ENCODE measurements at places on chromosomes 16 and 17.

DNA sequence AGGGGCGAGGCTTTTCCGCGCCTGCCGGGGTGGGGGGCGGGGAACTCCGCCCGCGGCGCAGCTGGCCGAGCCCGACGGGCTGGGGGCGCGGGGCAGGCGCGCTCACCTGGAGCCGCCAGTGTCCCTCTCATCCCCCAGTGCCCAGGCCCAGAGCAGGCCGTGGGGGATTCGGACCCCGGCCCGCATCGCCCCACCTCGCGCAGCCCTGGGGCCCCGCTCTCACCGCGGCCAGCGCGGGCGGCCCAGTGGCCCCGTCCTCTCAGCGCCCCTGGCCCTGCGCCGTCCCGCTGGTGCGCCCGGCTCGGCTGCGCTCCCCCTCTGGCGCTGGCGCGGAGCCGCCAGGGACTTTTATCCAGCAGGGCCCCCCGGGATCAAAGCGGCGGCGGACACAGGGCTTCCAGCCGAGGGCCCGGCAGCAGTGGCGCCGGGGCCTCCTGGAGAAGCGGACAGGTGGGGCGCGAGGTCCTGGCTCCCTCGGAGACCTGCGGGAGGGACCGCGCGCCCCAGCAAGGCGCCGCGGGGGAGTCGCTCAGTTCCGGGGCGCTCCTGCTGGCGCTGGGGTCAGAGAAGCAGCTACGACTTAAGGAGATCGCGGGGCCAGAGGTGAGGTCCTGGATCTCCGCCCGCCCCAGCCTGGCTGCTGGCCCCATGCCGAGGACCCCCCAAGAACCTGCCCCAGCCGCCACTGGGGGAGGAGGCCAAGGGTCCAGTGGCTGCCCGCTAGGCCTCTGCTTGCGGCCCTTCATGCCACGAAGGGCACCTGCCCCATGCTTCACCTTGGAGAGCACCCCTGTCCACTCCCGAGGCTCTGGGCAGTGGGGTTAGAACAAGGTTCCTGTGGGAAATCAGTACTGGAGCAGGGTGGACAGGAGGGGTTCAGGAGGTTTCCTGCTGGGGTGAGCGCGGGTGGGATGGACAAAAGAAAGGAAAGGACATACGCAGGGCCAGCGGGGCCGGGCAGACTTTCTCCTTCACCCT lies 823 bp upstream of the NOTUM start:
- no peak for DNase-seq

DNA sequence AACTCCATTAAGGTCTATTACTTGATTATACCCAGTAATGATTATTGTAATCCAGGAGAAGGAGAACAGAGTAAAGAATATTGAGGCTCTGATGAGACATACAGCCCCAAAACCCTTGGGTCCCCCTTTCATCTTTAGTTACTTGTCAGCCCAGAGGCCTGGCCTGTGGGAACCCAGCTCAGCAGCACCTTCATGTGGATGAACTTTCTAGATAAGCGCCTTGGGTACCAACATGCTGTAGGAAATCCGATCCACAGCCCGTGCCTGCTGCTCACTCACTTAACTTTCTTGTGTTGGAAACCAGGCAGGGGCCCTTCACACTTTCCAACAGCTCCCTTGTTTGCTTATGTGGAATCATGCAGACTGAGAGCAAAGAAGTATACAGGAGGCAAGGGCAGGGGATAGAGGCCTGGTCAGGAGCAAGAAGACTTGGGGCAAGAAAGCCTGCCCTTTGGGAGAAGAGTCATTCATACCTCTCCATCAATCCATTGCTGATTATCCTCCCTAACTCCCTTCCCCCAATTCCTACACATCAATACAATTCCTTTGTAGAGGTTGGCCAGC lies 64.0 kb upstream of the SOX9 start:
- DNase-seq, result no peak

DNA sequence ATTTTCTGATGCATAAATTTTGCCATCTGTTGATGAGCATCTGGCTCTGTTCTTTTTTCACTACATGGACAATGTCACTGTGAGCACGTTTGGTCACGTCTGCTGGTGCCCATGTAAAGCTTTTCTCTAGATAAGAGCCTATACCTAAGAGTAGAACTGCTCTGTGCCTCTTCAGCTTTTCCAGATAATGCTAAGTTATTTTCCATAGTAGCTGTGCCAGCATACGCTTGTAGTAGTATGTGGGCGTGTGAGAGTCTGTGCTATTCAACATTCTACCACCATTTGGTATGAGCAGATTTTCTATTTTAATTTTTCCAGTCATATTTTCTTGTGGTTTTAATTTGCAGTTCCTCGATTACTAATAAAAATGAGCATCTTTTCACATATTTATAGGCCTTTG lies 33.2 kb downstream of the VPS35L start:
- peak; percentile 21 for DNase-seq

- no peak for DNase-seq
Observed at GRCh38 chr16:11565665-11566064, 21.1 kb downstream of the LITAF start.

- no peak for DNase-seq
Observed at GRCh38 chr16:57838161-57838560, 35.9 kb upstream of the KIFC3 start.

DNA sequence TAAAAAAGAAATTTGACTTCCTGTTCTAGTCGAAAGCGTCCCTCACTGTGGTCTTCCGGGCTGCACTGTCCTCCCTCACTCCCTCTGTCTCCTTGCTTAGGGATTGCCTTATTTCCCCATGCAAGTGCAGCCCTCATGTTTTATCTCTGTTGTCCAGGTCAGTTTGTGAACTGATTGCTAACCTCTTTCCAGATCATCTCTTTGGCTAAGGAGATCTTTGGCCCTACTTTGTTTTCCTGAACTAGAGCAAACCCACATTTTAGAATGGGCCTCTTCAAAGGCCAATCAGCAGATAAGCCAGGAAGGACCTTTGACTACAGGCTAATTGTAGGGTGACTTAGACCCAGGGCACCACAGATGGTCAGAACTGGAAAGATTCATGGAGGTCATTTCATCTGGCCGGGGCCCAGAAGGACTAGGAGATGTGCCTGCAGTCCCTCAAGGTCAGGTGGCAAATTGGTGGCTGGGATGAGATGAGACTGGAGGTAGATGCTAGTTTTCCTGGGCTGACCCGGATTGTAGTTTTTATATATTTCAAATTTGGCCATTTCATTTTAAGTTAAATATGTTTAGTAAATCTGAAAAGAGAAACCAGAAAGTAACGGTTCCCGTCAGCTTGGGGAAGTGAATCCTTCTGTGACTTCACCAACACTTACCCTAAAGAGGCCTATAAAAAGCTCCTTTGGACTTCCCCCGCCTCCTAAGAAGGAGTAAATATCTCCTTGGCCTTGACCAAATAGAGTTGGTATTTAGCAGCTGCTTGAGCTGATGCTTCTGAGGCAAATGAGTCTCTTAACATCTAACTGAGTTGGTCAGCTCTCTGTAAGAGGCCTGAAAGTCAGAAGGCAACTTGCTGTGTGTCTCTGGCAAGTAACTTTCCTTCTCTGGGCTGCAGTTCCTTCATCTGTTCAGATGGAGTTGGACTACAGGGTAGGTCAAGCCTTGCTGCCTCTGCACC lies 6.2 kb upstream of the SLC25A19 start:
- no peak for DNase-seq

- DNase-seq, result no peak
Observed at GRCh38 chr17:44362949-44363612, 572 bp downstream of the FAM171A2 start.

DNA sequence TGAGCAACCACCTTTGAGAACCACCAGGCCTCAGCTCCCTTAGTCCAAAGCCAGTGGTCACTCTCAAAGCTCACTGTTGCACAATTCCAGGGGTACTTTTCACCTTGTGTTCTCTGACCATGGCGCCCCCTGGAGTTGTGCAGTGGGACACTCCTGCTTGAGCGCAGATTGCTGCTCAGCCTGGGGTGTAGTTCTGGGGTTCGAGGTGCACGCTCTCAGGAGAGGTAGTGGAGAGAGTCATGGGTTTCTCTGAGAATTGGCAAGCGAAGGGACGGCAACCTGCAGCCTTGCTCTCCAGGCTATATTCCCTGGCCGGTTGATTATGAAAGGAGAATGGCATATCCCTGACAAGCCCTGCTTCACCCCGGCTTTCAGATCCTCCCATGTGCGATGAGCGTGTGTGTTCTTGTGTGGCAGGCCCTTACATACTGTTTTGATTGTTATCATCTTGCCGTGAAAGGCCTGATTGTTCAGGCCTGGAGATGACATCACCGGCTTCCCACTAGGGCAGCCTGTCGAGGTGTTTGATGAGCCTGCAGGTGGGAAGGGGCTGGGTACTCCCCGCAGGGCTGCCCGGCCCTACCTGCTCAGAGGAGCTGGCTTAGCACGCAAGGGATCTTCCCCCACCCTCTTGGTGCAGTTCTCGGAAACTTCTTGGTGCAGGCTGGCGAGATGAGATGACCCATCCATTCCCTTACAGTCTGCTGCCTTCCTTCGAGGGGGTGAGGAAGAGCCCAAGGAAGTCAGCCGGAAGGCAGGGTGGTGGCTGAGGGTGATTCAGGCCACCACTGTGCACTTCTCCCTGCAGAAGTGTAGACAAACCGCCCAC lies 431.2 kb downstream of the SLC39A11 start:
- DNase-seq, result peak; percentile 14

GRCh38 chr17:1110862-1111598 lies 68.8 kb downstream of the ABR start:
- DNase-seq, result peak; percentile 71

DNA sequence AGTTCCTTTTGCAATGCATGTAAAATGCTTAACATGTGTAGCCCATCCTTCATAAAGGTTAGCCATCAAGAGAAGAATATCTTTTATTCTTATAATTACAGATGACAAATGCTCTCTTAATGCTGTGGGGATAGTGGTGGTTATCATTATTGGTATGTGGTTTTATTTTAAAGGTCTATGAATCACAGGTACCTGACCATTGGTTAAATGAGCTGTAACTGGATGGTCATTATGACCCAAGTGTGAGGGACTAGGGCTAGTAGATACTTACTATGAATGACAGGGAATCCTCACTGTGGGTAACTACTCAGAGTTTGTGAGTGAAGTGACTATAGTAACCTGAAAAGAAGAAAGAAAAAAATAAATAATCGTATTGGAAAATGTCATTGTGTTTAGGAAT lies 78.8 kb downstream of the CDRT15 start:
- no peak for DNase-seq

- DNase-seq, result no peak
Observed at GRCh38 chr17:8153031-8153451, 837 bp upstream of the PER1 start.

DNA sequence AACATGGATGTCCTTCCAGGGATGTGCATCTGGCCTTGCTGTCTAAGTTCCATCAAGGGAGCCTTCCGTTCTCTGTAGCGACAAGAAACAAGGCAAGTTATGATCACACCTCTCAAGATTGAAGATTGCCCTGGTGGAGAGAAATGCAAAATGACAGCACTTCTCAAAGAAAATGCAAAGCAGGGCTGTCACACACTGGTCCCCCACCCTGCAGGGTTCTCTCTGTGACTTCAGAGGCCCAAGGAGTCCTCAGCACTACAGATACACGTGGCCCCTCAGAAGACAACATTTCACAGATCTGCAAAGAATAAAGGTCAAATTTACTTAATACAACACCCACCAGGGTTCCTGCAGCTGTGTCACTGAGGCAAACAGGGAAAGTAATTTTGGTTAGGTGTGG lies 60.7 kb upstream of the TEX2 start:
- no peak for DNase-seq

DNA sequence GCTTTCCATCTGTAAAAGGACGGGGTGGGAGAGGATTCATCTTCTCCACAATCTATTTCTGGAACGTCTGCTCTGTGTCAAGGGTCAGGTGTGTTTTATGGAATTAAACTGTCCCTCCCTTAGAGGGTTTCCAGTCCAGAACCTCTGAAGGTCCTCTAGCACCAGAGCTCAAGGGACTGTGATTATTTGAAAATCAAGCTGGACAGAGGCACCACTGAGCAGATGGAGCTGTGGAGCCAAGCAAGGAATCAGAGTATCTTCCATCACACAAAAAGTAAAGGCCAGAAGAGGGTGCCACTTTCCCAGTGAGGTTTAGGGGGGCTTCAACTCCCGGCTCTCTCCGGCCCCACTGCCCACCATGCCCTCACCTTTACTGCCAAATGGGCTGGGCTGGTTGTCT lies 6.8 kb downstream of the CACNG5 start:
- no peak for DNase-seq

GRCh38 chr17:14818469-14818868 lies 446.7 kb downstream of the PMP22 start:
- DNase-seq, result no peak

DNA sequence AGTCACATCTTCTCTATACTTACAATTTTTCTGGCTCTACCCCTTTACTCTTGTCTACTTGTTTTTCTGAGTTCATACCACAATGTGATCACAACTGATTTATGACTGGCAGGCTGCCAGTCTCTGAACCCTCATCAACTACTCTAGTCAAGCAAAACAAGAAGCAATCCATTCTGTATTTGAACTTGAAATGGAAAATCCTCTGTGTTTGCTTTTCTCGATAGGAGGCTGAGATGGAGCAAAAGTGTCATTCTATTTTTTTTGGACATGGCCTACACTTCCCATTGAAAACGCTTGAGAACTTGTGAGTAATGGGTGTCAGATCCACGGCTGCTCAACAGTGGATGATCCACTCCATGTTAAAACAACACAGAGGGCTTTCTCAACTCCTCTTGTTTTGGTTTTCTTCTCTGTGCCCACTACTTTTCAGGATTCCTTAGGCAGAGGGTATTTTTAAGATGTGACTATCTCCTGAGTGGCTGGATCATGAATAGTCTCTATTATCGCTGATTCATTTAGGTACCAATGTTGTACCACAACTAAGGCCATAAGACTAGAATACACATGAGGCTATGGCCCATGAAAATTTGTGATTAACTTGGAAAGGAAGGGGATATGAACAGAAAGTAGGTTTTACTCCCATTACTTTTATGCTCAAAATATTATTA lies 11.7 kb downstream of the TMEM100 start:
- peak; percentile 67 for DNase-seq

DNA sequence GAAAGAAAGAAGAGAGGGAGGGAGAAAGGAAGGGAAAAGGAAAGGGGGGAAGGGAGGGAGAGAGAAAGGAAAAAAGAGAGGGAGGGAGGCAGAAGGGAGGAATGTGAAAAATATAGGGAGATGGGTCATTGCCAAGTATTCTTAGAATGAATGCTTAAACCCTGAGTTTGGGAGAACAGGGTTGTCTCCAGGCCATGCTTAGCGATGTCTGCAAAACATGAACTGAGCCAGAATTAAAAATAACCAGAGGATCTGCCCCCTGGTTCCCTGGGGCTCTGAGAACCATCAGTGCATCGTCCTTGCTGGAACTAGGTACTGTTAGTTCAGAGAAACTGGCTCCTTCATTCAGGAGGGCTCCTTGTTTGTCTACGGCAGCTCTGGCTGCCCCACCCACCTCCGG lies 170.4 kb downstream of the IRX5 start:
- no peak for DNase-seq

GRCh38 chr17:73311428-73311780 lies 397 bp downstream of the CDC42EP4 start:
- no peak for DNase-seq

- no peak for DNase-seq
Observed at GRCh38 chr17:13977837-13978236, 91.5 kb upstream of the COX10 start.

DNA sequence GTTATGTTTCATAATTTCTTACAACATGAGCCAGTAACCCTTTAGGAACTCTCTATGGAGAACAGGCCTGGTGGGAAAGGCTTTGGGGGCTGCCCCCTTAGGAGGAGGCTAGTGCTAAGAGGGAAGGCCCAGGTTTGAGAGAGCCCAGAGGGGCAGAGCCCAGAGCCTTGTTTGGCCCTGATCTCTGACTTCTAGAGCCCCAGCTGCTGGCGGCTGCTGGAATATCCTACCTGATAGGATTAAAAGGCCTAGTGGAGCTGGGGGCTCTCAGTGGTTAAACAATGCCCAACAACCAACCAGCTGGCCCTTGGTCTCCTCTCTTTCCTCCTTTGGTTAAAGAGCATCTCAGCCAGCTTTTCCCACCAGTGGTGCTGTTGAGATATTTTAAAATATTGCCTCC lies 54.1 kb downstream of the IGF2BP1 start:
- no peak for DNase-seq
